ENCODE measurements at places on chromosomes 6 and 20.

DNA sequence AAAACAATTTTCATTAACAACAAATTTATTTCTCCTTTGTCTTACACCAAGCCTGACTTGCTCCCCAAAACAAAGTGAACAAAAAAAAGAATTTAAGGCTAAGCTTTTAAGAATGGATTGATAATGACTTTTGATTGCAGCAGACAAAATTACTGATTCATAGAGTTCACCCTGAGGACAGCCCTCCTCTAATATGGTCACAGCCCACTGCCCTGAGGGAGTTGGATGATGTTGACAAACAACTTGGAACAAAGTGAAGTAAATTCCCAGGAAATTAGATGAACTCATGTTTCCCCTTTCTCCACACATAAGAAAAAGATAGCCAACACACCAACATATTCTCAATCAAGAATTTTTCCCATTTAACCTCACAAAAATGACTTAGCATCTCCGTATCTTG, 7.7 kb upstream of the ISM1 start:
- no peak for DNase-seq

- DNase-seq, result no peak
These were observed 176.7 kb upstream of the HSF2 start for GRCh38 chr6:122222761-122223160.

- no peak for DNase-seq
These were observed 17.3 kb downstream of the FARS2 start for GRCh38 chr6:5278565-5279120.

- peak; percentile 43 for DNase-seq
These were observed 51.1 kb downstream of the GGTLC1 start for GRCh38 chr20:23937303-23938117.

GRCh38 chr6:45709781-45710220, 305.9 kb downstream of the CLIC5 start:
- no peak for DNase-seq

DNA sequence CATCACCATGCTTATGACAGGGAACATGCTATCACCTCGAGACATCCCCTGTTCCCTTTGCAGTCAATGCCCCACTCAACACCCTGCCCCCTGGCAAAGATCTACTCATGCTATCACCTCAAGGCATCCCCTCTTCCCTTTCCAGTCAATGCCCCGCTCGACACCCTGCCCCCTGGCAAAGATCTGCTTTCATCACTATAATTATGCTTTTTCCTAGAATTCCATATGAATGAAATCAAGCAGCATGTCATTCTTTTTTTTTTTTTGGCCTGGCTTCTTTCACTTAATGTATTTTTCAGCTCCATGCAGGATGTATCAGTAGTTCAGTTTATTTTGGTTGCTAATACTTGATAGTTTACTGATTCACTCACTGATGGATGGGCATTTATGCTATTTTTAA, 554.9 kb downstream of the CDH26 start:
- no peak for DNase-seq

Measured in stimulated activated CD4-positive, alpha-beta T cell treated with anti-CD3 and anti-CD28 coated beads, Interleukin-15, amount 100 ng/mL, for 1 hour (primary cell).